ENCODE measurements at places on chromosomes 11 and 22.

DNA sequence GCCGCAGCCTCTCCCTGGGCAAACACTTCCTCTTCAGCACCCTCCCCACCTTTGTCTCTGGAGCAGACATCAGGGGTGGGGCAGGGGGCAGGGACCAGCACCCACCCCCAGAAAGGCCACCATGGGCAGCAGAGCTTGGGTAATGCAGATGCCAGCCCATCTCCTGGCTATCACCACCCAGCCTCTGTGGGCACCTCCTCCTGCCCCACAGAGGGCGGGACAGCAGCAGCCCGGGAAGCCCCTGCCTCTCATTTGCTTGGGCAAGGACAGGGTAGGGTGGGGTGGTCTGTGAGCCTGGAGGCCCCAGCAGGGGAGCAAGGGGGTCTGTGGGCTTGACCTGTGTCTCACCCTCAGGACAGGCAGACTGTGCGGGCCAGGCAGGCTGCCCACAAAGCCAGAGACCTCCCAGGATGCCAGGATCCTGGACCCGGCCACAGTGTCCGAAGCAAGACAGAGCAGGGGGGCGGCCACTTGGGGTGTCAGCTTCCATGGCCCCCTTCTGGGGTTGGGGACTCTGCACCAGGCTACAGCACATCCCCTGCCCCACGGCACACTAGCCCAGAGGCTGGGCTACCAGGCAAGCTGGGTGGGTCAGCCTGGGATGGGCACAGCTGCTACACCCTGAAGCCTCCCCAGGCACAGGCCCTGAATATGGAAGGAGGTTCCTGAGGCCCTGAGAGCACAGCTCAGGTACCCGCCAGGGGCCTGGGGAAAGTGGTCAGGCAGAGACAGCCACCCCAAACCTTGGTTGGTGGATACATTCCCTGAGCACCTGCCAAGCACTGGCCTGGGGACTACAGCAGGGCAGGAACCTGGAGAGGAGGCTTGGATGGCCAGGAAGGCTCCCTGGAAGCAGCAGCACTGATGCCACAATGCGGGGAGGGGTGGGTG is 4.5 kb downstream of the RNH1 start:
- no peak for DNase-seq

DNA sequence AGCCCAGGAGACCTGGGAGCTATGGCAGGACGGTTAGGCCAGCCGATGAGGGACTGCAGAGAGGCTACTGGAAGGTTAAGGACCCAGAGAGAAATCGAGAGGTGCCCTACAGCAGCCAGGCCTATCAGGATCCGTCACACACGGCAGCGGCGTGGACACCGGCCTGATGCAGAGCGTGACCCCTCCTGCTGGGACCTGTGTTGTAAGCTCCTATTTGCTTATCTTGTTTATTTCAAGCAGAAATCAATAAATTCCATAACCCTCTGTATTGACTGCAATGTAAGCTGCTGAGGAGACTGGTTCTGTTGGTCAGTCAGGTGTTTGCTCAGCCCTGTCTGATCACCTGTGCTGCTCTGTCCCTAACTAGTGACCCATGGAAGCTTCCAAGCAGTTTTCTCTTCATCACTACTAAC is 39.9 kb downstream of the PPP2R1B start:
- no peak for DNase-seq

GRCh38 chr11:61555051-61555969 is 25.6 kb downstream of the SYT7 start:
- DNase-seq = no peak

DNA sequence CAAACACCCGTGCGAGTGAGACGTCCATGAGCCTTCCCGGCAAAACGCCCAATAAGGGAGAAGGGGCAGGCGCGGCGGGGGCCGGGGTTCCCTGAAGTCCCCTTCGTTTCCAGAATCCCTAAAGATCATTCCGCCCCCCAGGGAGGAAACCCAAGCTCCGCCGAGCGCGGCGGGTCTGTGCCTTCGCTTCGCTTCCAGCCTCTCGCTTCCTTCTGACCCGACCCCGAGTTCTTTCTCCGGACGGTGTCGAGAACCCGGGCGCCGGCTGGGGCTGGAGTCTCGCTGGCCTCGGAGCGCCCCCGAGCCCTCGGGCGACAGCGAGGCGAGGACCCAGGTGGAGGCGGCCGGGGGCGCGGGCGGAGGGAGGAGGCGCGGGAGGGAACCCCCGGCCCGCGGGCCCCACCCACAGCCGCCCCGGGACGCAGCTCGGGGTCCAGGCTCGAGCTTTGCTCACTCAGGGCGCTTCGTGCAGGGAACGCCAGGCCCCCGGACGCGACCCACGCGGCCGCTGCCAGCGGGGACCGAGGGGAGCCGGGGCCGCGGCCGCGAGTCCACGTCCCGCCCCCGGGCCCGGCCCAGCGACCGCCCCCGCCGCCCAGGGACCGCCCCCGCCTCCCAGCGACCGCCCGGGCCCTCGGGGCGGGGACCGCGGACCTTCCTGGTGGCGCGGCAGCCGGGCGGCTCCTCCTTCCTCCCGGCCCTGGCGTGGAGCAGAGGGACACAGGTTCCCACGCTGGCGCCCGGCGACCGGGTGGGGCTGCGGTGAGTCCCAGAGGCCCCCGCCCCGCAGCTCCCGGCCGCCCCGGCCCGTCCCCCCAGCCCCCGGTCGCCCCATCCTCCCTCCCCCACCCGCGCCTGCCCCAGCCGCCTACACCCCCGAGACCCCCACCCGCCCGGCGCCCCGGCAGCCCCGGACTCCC is at the start of gene PGGHG:
TSS of gene PGGHG (plus strand) at position 649 of the 920 bp plus-strand sequence. CDS start 691 bp downstream, outside the sequence.
- DNase-seq = no peak
